K562 (cell line): ENCODE measurements at places on chromosomes 7 and 10.

DNA sequence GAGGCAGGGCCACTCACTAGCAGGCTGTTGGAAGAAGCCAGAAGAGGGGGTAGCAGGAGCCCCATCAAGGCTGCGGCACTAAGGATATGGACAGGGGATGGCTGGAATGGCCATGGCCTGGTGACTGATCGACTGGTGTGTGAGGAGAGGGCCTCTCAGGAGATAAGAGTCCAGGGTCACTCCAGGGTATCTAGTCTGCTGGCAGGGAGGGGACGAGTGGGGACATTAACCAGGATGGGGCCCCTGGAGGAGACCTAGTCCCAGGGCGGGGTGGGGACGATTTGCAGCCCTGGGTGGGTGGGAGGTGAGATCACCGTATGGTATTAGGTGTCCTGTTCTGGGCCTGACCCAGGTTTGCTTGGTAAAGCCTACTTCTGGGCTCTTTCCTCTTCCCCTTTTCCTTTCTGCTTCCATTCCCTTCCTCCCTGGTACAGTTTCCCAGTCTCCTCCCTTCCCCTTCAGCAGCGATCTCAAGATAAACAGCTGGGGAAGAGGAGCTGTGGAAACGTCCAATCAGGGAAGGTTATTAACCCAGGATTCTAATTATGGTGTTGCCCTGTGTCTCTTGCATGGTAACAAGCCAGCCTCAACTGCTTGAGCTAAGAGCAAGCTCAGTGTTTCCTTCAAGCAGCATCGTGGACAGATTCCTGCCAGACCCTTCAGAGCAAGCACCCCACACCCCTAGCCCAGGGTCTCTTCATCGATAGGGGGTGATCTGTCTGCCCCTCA is 233.2 kb downstream of the RPS24 start:
- no peak for DNase-seq
- H3K27me3 ChIP-seq, result peaks cover 29% of the 10 kb centered on the region; the same call in 1 of the 2 replicates
- no peaks in the 10 kb centered on the region for H3K4me1 ChIP-seq
- H3K36me3 ChIP-seq, result no peaks in the 10 kb centered on the region
- H3K27ac ChIP-seq, result no peak overlapping the region
- H3K4me3 ChIP-seq, result no peak overlapping the region

DNA sequence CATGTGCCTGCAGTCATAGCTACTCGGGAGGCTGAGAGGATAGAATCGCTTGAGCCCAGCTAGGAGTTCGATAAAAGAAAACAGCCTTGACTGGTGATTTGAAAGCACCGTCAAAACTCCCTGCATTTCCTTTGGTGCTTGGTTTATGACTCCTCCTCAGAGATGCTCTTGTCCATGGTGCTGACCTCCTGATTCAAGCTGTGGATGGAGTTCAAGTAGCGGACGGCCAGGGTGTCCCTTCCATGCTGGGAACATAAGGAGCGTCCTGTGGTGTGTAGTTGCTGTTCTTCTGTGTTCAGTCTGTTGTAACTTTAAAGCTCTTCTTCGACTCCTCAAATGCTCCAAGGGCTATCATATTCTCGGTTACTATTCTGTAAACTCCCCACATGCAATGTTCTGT is 382.5 kb upstream of the KIAA1217 start:
- H3K4me1 ChIP-seq, result no peaks in the 10 kb centered on the region
- no peaks in the 10 kb centered on the region for H3K27me3 ChIP-seq
- no peak for DNase-seq
- H3K36me3 ChIP-seq, result no peaks in the 10 kb centered on the region

DNA sequence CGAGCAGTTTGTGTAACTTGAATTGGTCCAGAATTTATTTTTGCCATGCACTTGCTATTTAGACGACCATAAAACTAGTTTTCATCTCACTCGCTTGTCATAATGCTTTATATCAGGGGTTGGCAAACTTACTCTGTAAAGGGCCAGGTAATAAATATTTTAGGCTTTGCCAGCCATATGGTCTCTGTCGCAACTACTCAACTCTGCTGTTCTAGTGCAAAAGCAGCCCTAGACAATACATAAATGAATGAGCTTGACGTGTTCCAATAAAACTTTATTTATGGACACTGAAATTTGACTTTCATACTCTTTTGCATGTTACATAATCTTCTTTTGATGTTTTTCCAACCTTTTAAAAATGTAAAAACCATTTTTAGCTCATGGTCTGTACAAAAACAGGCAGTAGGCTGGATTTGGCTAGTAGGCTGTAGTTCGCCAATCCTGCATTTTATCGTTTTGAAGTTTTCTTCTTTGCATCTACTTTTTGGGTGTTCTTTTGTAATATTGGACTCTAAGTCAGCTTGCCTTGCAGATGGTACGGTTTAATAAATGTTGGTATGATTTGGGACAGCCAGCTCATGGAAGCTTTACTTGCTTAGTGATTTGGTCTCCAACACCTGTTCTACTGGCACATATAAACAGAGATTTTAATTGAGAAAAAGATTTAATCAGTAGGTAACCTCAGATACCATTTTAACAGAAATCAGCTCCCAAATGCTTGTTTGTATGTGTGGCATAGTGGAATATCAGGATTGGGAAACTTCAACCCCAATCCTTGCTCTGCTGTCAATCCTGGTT is 25.6 kb downstream of the SND1 start:
- H3K27ac ChIP-seq, result no peak overlapping the region
- H3K27me3 ChIP-seq, result no peaks in the 10 kb centered on the region
- peaks cover 73% of the 10 kb centered on the region for H3K36me3 ChIP-seq
- no peaks in the 10 kb centered on the region for H3K4me1 ChIP-seq
- no peak overlapping the region for H3K4me3 ChIP-seq

- no peaks in the 10 kb centered on the region for H3K4me1 ChIP-seq
- no peaks in the 10 kb centered on the region for H3K36me3 ChIP-seq
- DNase-seq, result no peak
- H3K27me3 ChIP-seq, result no peaks in the 10 kb centered on the region
- no peak overlapping the region for H3K4me3 ChIP-seq
Observed at GRCh38 chr7:11404355-11404754, 427.6 kb downstream of the THSD7A start.

DNA sequence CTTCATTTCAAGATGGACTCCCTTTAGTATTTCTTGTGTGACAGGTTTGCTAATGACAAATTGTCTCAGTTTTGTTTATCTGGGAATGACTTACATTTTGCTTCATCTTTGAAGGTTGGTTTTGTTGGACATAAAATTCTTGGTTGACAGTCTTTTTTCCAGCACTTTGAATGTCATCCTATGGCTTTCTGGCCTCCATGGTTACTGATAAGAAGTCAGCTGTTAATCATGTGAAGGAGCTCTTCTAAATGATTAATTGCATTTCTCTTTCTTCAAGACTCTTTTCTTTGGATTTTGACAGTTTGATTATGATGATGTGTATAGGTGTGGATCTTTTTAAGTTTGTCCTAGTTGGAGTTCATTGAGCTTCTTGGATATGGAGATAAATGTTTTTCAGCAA is 26.9 kb upstream of the HHEX start:
- no peaks in the 10 kb centered on the region for H3K36me3 ChIP-seq
- no peak overlapping the region for H3K27ac ChIP-seq
- H3K4me3 ChIP-seq, result no peak overlapping the region
- no peaks in the 10 kb centered on the region for H3K4me1 ChIP-seq

DNA sequence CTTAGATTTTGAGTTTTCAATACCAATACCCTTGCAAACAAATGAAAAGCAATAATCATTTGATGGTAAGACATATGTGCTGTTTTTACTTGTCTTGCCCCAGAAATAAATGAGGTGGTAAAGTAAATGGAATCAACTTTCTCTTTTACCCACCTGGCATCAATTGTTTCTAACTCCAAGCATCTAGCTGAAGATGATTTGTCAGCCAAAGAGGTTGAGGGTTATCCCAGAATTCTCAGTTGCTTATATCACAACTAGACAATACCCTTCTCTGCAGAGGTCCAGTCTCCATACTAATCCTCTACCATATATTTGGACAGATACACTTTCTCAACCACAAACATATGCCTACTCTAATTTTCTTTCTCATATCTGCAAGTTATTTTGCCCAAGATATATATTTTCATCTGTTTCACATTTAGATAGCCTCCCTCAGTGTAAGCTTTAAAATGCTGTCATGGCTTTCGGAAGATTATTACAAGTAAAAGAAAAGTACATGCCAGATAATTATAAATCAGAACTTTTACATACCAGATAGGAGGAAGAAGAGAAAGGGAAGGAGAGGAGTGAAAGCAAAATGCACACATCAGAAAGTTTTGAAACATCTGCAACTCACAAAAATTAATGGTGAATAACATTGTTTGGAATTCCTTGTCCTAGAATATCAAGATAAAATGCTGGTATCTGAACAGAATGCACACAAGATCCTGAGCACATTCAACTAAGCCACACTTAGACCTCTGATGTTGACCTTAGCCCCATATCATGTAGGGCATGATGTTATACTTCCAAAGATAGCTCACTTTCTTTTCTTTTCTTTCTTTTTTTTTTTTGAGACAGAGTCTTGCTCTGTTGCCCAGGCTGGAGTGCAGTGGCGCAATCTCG is 146.6 kb downstream of the REEP3 start:
- H3K27me3 ChIP-seq, result peaks cover 28% of the 10 kb centered on the region
- H3K4me1 ChIP-seq, result no peaks in the 10 kb centered on the region
- no peak overlapping the region for H3K27ac ChIP-seq

DNA sequence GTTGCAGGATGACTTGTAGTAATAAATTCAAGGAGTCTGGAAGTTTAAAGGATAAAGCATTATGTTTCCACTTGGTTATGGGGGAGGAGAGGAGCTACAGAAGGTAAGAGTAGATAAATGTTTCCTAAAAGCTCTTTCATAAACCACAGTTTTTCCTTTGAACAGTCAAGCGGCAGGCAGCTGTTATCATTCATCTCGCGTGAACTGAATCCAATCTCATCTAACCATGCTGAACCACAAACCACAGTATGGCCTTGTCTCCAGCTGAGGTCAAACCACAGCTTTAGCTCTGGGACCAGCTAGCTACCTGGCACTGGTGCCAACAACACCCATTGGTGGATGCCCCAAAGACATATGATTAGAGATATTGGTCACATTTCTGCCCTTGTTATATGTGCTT is 63.3 kb downstream of the NOC3L start:
- H3K4me1 ChIP-seq, result no peaks in the 10 kb centered on the region
- H3K27ac ChIP-seq, result no peak overlapping the region
- H3K4me3 ChIP-seq, result no peak overlapping the region
- no peaks in the 10 kb centered on the region for H3K36me3 ChIP-seq

GRCh38 chr10:62851442-62851841 is 35.3 kb upstream of the EGR2 start:
- H3K4me3 ChIP-seq, result no peak overlapping the region
- DNase-seq, result no peak
- H3K36me3 ChIP-seq, result no peaks in the 10 kb centered on the region
- no peak overlapping the region for H3K27ac ChIP-seq
